ENCODE measurements at places on chromosomes 5 and 9.
A peak's percentile ranks its signal among the peaks of the same experiment; 100 is the strongest.

DNA sequence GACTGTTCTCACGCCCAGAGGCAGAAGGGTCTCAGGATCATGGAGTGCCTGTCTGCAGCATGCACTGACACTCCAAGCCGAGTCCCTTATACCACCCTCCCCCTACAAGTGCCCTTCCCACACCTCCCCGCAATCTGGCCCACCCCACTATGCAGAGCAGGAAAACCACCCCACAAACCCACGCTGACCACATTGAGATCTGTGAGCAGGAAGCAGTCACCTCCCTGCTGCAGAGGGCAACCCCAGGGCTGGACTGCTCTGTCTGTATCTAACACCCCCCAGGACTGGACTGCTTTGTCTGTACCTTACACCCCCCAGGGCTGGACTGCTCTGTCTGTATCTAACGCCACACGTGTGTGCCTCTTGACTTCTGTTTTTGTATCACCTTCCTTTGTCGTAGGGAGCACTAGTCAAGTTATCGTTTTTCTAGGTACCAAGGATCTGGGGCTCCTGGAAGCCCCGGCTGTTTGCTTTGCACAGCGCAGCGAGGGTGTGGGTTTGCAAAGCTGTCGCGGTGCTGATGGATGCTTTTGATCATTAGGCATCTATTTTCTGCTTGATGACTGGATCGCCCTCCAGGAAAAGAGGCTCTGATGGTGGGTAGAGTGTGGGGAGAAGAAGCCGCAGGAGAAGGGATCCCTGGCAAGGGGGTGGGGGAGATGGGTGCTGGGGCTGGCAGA is 21.5 kb downstream of the OLFM1 start:
- no peak for ATAC-seq
- no peak overlapping the region for H3K27ac ChIP-seq
- peaks cover 27% of the 10 kb centered on the region for H3K36me3 ChIP-seq
- H3K4me3 ChIP-seq, result no peak overlapping the region
- H3K4me1 ChIP-seq, result no peaks in the 10 kb centered on the region

GRCh38 chr5:136754216-136754615 is 388.9 kb upstream of the TRPC7 start:
- H3K4me1 ChIP-seq, result no peaks in the 10 kb centered on the region
- no peak overlapping the region for H3K4me3 ChIP-seq
- H3K27ac ChIP-seq, result no peak overlapping the region
- ATAC-seq, result no peak
- H3K27me3 ChIP-seq, result no peaks in the 10 kb centered on the region

DNA sequence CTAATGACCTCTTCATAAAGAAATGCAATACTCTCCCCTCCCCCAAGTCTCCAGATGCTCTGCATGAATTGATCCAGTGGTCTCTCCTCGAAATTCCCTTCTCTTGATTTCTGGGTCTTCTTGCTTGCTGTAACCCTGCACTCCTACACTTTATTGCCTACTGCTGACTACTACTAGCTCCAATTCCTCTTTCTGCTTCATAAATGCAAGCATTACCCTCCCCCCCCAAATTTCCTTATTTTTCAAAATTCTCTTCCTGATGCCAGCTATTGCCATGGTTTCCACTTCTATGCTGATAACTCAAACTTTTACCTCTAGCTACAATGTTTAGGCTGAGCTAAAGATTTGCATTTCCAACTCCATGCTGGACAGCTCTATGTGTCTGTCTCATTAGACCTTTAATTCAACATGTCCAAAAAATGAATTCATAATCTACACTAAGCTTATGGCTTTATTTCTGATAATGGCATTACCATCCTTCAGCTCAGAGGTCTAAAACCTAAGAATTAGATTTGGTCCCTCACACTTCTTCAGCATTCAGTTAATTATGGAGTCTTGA is 1.4 kb downstream of the ZBTB26 start:
- H3K27me3 ChIP-seq, result no peaks in the 10 kb centered on the region
- H3K4me3 ChIP-seq, result no peak overlapping the region
- H3K36me3 ChIP-seq, result no peaks in the 10 kb centered on the region
- peaks cover 47% of the 10 kb centered on the region for H3K4me1 ChIP-seq
- H3K27ac ChIP-seq, result no peak overlapping the region
- ATAC-seq, result no peak

DNA sequence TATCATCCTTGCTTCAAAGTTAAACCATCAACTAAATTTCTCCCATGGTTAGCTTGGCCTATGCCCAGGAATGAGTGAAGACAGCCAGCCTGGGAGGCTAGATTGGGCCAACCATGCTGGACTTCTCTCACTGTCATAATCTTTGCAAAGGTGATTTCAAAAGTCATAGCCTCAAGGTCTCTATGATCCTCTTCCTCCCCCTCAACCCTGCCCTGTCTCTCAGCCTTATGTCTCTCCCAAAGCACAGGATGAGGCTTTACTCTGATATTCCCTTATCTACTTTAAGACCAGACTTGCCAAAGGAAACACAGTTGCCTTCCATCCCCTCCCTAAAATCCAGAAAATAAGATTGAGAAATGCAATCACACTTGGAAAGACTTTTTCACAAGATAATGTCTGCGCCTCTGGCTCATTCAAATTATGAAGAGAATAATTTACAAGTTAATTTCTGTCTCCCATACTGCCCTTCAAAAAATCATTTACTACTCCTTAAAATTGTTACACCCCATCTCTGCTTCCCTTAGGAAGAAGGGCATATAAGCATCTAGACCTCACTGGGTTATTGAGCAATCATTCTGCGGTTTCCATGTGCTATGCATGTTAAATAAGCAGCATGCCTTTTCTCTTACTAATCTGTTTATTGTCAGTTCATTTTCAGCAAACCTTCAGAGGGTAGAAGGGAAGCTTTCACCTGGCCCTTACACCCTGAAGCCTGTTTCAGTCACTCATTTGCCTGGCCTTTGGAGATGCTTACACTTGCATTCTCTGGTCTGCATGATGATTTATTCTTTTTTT is 113.8 kb upstream of the ANKRD55 start:
- H3K4me3 ChIP-seq, result no peak overlapping the region
- no peaks in the 10 kb centered on the region for H3K36me3 ChIP-seq
- no peaks in the 10 kb centered on the region for H3K27me3 ChIP-seq
- no peak overlapping the region for H3K27ac ChIP-seq
- ATAC-seq, result no peak
- H3K4me1 ChIP-seq, result peaks cover 12% of the 10 kb centered on the region

DNA sequence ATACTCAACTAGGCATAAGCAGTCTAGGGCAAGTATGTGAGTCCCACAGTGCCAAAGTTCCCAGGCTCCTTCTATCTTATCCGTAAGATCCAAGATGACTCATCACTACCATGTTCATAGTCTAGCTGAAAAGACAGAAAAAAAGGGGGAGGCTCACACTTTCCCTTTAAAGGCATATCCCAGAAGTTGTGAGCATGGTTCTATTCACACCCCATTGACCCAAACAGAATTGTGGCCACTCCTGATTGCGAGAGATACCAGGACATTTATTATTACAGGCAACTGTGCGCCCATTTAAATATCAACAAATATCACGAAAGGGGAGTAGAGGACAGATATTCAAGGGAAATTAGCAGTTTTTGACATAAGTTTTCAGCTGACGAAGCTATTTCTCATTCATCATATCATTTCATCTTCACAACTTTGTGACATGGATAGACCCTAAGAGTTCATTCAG is 8.1 kb upstream of the PFDN1 start:
- H3K36me3 ChIP-seq, result no peaks in the 10 kb centered on the region
- no peak overlapping the region for H3K27ac ChIP-seq
- no peaks in the 10 kb centered on the region for H3K27me3 ChIP-seq
- no peak overlapping the region for H3K4me3 ChIP-seq

DNA sequence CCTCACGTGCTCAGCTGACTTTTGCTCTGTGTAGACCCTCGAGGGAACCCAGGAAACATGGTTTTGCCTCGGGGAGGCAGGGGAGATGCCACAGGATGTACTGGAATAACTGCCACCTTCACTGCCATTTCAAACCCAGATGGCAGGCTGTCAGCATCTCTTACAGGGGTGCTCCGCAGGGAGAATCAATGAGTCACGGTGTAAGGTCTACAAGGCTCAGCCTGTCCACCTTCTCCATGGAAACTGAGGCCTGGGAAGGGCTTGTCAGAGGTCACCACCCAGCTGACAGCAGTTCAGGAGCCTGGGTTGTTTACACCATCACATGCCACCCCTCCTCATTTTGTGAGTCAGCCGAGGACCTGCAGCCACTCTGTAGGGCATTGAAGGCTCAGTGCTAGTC is 30.8 kb downstream of the DAB2IP start:
- ATAC-seq, result no peak
- H3K36me3 ChIP-seq, result no peaks in the 10 kb centered on the region
- no peaks in the 10 kb centered on the region for H3K4me1 ChIP-seq
- no peaks in the 10 kb centered on the region for H3K27me3 ChIP-seq
- H3K27ac ChIP-seq, result no peak overlapping the region

GRCh38 chr9:104915753-104916152 is 12.2 kb downstream of the ABCA1 start:
- H3K27ac ChIP-seq, result no peak overlapping the region
- peaks cover 29% of the 10 kb centered on the region for H3K4me1 ChIP-seq
- no peaks in the 10 kb centered on the region for H3K27me3 ChIP-seq
- no peaks in the 10 kb centered on the region for H3K36me3 ChIP-seq

DNA sequence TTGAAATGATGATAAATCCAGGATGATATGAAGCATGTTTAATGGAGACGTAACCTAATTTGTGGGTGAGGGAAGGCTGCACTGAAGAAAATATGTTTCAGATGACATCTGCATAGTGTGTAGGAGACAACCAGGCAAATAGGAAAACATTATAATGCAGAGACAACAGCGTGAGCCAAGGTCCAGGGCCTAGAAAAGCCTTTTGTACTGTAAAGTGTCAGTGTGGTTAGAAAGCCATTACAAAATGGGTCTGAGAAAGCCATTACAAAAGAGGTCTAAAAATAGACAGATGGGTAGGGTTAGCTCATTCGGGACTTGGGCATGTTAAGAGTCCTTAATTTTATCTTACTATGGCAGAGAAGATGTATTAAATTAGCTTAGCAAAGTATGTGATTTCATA is 14.9 kb upstream of the GABRG2 start:
- H3K4me1 ChIP-seq, result no peaks in the 10 kb centered on the region
- H3K27ac ChIP-seq, result no peak overlapping the region
- no peak for ATAC-seq
- H3K36me3 ChIP-seq, result no peaks in the 10 kb centered on the region

GRCh38 chr9:16915126-16915831 is 44.8 kb upstream of the BNC2 start:
- no peaks in the 10 kb centered on the region for H3K4me1 ChIP-seq
- no peaks in the 10 kb centered on the region for H3K27me3 ChIP-seq
- H3K27ac ChIP-seq, result no peak overlapping the region
- ATAC-seq, result no peak

DNA sequence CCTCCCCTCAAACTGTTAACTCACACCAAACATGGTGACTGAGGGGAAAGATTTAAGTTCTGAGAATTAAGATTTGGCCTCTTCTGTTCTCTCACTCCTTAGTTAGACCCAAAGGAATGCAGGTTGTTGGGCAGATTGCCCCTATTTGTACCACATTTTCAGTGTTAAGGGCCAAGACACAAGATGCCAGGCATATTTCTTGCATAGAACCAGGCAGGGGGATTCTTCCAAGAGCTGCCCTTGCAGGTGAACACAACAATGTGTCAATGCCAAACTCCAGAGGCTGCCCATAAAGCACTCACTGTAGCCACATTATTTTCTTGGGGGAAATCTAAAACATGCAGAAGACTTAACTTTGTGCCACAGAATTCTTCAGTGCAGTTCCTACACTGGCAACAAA is 14.7 kb downstream of the MPDZ start:
- no peaks in the 10 kb centered on the region for H3K36me3 ChIP-seq
- ATAC-seq, result no peak
- no peaks in the 10 kb centered on the region for H3K27me3 ChIP-seq
- H3K4me1 ChIP-seq, result peaks cover 9% of the 10 kb centered on the region

GRCh38 chr5:4386152-4386551 is 754.0 kb upstream of the ADAMTS16 start:
- no peaks in the 10 kb centered on the region for H3K27me3 ChIP-seq
- H3K4me1 ChIP-seq, result no peaks in the 10 kb centered on the region
- no peaks in the 10 kb centered on the region for H3K36me3 ChIP-seq
- H3K27ac ChIP-seq, result no peak overlapping the region
- ATAC-seq, result no peak

DNA sequence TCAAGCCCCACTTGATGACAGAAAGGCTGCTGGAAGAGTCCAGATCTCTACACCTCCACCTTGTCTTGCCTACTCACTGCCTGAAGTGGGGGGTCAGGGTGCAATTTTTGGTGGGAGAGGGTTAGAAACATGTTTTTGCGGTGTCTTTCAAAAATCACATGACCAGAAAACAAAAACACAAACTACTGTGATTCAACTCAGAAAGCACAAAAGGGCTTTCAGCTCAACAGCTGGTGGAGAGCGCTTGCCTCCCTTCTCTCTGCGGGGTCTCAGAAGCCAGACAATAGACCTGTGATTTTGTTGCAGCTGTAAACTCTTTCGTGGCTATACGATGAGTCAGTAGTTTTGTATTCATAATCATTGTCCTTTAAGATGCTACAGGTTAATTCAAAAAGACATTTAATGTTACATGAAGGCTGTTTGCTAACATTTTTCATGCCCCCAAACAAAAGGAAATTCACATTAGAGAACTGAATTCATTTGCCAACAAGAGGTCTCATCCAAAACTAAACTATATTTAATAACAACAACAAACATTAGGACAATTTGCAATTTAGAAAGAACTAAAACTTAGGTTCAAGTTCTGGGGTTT is 172.6 kb upstream of the RAI14 start:
- H3K36me3 ChIP-seq, result no peaks in the 10 kb centered on the region
- no peak overlapping the region for H3K4me3 ChIP-seq
- no peaks in the 10 kb centered on the region for H3K27me3 ChIP-seq

GRCh38 chr5:124043456-124043855 is 531.5 kb downstream of the CSNK1G3 start:
- peaks cover 20% of the 10 kb centered on the region for H3K4me1 ChIP-seq
- no peaks in the 10 kb centered on the region for H3K27me3 ChIP-seq
- no peaks in the 10 kb centered on the region for H3K36me3 ChIP-seq
- no peak overlapping the region for H3K4me3 ChIP-seq

DNA sequence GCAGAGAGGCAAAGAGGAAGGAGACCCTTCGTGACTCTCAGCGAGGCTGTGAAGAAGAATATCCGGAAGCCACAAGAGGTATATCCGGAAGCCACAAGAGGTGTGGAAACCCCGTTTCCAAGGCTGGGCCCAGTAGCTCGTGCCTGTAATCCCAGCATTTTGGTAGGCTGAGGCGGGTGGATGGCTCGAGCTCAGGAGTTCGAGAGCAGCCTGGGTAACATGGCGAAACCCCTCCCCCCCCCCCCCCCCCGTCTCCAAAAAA is 612 bp upstream of the BBLN start:
- H3K36me3 ChIP-seq, result peaks cover 20% of the 10 kb centered on the region
- H3K27me3 ChIP-seq, result no peaks in the 10 kb centered on the region
- peaks cover 30% of the 10 kb centered on the region for H3K4me1 ChIP-seq
- no peak for ATAC-seq
- peak overlapping the region; percentile 79 for H3K27ac ChIP-seq
- H3K4me3 ChIP-seq, result peak overlapping the region; percentile 51

Data from gastroesophageal sphincter (tissue), 4 donors.